ENCODE measurements at places on chromosomes 6 and 20. TPM values are rescaled to one million over a fixed set of nuclear protein-coding genes. Genes with fewer than 3 reads are reported as not detected.

DNA sequence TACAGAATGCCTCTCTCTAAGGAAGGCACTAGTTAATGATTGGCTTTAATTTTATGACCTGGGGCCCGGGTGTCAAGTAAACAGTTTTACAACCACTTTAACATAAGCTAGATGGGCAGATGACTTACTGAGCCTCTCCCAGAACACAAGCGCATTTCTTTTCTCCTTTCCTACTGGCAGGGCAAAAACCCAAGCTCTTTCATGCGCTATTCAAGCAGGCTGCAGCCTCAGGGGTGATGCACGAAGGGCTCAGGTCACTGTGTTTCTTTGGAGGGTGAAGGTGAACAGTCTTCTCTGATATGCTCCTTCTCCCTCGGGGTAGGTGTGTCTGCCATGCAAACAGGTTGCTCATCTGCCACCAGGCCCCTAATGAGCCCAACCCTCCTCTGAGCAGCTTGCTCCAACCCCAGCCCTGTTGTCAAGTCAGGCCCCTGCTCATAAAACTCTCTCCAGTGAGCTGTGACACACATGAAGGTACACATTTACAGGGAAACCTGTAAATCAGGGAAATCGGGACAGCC lies 73.5 kb upstream of the CDH4 start:
- no peak for DNase-seq

DNA sequence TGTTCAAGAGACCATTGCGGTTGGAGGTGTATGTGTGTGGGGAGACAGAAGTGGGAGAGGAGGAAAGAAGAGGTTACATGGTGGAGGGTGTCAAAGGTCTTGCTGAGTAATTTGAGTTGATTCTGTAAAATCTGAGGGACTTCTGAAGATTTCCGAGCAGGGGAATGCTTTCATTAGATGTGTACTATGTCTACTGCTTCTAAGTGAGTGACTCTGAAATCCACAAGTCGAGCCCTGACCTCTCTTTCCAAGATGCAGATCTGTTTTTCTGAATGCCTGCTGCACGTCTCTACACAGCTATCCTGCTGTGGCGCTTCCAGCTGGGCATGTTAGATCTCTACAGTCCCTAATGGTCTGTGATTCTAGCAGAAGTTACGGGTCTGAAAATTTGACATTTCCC lies 209.8 kb downstream of the ATXN1 start:
- DNase-seq = no peak

Gene ADTRP
- 1.9 TPM for polyA plus RNA-seq

- no peak for DNase-seq
Measured at GRCh38 chr6:162964488-162965140, 236.8 kb downstream of the PACRG start.

Gene PNLDC1
- polyA plus RNA-seq = 0.50 TPM

DNA sequence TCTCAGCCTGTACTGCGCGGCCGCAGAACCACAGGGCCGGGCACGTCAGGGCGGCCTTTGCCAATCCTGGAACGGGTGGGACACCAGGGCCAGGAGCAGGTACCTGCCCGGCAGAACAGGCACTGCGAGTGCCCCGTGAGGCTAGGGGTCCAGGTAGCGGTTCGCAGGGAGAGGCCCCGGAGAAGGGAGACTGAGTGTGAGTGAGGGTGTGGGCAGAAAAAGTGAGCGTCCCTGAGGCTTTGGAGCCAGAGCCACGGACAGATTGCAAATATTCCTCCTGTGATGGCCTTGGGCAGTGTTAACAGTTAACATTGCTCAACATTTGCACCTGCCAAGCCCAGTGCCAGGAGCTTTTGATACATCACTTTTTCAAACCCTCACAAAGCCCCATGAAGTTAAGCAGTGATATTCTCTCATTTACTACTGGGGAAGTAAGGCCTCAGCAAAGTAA lies 491 bp downstream of the GNMT start:
- no peak for DNase-seq

- no peak for DNase-seq
Measured at GRCh38 chr20:48722737-48723191, 105.0 kb downstream of the PREX1 start.

Gene TAP2
- 15.1 TPM for polyA plus RNA-seq

Gene LY6G6D
- polyA plus RNA-seq = not detected

- DNase-seq = no peak
Measured at GRCh38 chr20:50306478-50307423, 116.1 kb downstream of the CEBPB start.

- no peak for DNase-seq
Measured at GRCh38 chr6:112787371-112787770, 440.2 kb downstream of the RFPL4B start.
